Activated CD8-positive, alpha-beta memory T cell treated with anti-CD3 and anti-CD28 coated beads, Interleukin-2, amount 10 ng/mL, durations not matched to agents 7 days and 5 days (primary cell): ENCODE measurements at places on chromosomes 5 and 9. TPM values are rescaled to one million over a fixed set of nuclear protein-coding genes. Genes with fewer than 3 reads are reported as not detected.

- H3K4me3 ChIP-seq: no peak overlapping the region
- H3K27me3 ChIP-seq: peaks cover 2% of the 10 kb centered on the region
- H3K36me3 ChIP-seq: no peaks in the 10 kb centered on the region
- H3K4me1 ChIP-seq: no peaks in the 10 kb centered on the region
These were observed 8.0 kb upstream of the PALM2AKAP2 start for GRCh38 chr9:109771796-109772531.

Gene SHISAL2B
- not detected for total RNA-seq

DNA sequence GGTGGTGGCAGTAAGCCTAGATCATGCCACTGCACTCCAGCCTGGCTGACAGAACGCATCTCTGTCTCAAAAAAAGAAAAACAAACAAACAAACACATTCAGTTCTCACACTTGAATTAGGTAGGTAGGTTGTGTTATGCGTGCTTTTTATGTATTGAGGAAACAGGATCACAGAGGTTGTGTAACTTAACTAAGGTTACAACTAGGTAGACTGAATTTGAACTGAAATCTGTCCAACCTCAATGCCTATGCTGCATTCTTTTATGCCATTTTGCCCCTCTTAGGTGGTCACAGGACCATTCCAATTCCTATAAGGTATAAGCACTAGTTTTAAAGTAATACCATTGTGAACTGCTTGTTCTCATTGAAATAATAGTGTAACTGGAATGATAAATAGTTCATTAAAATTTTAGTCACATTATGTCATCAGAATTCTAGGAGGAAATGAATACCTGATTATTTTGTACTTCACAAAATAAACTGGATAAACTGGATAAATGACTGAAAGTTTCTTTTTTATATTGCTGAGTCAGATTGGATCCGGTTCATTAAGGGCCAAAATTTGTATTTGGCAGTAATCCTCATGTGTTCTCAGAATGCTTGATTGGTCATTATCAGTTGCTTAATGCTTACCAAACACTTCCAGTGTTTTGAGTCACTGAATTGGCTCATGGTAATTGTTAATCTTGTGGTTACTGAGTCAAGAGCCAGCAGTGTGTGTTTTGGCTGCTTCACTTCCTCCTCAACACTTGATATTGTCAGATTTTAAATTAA lies 7.1 kb downstream of the UBAP1 start:
- peaks cover 10% of the 10 kb centered on the region for H3K36me3 ChIP-seq
- peak; percentile 46 for DNase-seq
- no peak overlapping the region for H3K4me3 ChIP-seq
- peak overlapping the region; percentile 43 for H3K27ac ChIP-seq

Gene CKMT2
- total RNA-seq: not detected

- H3K4me1 ChIP-seq: no peaks in the 10 kb centered on the region
- no peak for DNase-seq
- H3K27ac ChIP-seq: no peak overlapping the region
- H3K27me3 ChIP-seq: no peaks in the 10 kb centered on the region
These were observed 42.1 kb downstream of the LRRC70 start for GRCh38 chr5:62620761-62621160.

DNA sequence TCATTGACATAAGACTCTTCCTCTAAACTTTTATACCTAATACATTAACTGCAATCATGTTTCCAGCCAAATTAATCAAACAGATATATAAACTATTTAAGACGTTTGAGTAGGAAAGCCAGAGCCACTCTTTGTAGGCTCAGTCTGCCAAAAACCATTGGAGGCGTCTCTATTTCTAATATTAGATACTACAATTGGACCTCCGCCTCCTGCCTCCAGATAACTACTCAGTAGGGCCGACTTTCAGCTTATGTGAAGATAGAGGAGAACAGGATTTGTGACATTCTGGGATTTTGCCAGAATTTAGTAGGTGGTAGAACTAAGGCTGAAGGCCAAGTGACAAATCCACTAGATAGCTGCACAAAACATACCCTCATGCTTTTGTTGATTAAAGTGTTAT lies 463.0 kb downstream of the CETN3 start:
- DNase-seq: no peak
- no peak overlapping the region for H3K4me3 ChIP-seq
- H3K27ac ChIP-seq: no peak overlapping the region
- H3K27me3 ChIP-seq: no peaks in the 10 kb centered on the region

Gene BTNL8
- total RNA-seq: not detected

DNA sequence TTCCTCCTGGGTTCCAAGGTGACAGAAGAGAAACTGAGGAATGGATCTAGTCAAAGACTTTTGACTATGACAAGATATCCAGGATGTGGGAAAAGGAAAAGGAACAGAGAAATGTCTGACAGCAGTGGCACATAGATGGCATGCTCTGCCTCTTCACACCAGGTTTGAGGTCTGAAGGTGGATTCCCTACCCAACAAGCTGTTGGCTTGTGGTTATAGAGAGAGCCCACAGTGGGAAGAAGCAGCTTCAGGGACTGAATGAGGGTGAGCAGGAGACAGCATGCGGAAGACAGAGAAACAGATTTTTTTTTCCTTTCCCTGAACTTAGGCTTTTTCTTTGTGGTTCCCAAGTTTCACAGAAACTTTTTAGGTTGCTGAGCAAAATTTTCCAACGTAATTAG lies 20.6 kb downstream of the IFNW1 start:
- no peak overlapping the region for H3K4me3 ChIP-seq
- H3K27me3 ChIP-seq: peaks cover 35% of the 10 kb centered on the region
- no peak overlapping the region for H3K27ac ChIP-seq
- DNase-seq: no peak
- no peaks in the 10 kb centered on the region for H3K36me3 ChIP-seq
- H3K4me1 ChIP-seq: peaks cover 10% of the 10 kb centered on the region

Gene IFNA2
- total RNA-seq: not detected

Gene NUTM2F
- total RNA-seq: not detected

GRCh38 chr5:138649775-138650174 lies 74.6 kb upstream of the HSPA9 start:
- peaks cover 94% of the 10 kb centered on the region for H3K27me3 ChIP-seq
- H3K4me3 ChIP-seq: no peak overlapping the region
- H3K4me1 ChIP-seq: peaks cover 15% of the 10 kb centered on the region
- H3K27ac ChIP-seq: no peak overlapping the region
- no peak for DNase-seq

Gene SPATA31D1
- total RNA-seq: not detected

GRCh38 chr9:93222890-93223259 lies 38.9 kb downstream of the WNK2 start:
- no peak overlapping the region for H3K4me3 ChIP-seq
- DNase-seq: no peak
- H3K27ac ChIP-seq: no peak overlapping the region
- H3K4me1 ChIP-seq: no peaks in the 10 kb centered on the region
- peaks cover 21% of the 10 kb centered on the region for H3K27me3 ChIP-seq

Gene LHX2
- total RNA-seq: not detected

DNA sequence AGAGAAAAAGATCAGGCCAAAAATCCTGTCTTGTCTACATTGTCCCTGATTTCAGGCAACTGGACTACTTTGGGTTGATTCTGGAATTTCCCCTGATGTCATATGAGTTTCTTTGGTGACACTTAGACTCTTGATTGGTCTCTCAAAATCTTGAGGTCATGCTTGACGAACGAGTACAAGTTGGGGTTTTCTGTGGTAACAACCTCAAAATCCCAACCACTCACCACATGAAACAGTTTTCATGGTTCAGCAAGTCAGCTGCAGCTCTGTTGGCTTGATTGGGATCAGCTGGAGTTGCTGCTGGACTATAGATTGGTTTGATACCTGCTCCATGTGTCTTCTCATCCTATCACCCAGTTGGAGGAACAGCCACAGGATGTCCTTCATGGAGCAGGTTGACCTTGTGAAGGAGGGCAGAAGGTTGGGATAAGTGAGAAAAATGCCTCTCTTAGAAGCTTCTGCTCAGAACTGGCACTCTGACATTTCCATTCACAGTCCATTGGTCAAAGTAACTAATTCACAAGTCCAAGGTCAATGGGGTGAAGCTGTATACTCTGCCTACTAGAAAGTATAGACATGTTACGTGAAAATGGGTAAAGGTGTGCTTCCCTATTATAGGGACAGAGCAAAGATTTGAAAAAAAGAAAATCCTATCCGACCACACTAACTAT lies 284.5 kb downstream of the SH3GL2 start:
- DNase-seq: no peak
- H3K27ac ChIP-seq: no peak overlapping the region
- H3K27me3 ChIP-seq: no peaks in the 10 kb centered on the region

DNA sequence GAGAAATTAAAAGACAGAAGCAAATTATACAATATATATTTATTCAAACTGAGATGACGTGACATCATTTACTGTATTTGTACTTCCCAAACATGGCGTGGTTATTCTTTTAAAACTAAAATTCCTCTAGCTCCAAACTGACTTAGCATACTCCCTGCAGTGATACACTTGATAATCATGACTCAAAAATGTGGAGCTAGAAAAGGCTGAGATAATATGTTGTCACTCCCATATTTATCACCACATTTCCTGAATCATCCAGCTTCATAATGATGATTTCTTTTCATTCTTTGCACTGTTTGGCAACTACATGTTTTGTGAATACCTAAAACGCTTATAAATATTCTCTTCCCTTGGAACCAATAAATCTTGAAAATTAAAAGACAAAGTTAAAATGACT lies 341.0 kb downstream of the EBF1 start:
- no peaks in the 10 kb centered on the region for H3K4me1 ChIP-seq
- no peak for DNase-seq
- H3K27me3 ChIP-seq: peaks cover 22% of the 10 kb centered on the region
- no peak overlapping the region for H3K4me3 ChIP-seq
- H3K27ac ChIP-seq: no peak overlapping the region

DNA sequence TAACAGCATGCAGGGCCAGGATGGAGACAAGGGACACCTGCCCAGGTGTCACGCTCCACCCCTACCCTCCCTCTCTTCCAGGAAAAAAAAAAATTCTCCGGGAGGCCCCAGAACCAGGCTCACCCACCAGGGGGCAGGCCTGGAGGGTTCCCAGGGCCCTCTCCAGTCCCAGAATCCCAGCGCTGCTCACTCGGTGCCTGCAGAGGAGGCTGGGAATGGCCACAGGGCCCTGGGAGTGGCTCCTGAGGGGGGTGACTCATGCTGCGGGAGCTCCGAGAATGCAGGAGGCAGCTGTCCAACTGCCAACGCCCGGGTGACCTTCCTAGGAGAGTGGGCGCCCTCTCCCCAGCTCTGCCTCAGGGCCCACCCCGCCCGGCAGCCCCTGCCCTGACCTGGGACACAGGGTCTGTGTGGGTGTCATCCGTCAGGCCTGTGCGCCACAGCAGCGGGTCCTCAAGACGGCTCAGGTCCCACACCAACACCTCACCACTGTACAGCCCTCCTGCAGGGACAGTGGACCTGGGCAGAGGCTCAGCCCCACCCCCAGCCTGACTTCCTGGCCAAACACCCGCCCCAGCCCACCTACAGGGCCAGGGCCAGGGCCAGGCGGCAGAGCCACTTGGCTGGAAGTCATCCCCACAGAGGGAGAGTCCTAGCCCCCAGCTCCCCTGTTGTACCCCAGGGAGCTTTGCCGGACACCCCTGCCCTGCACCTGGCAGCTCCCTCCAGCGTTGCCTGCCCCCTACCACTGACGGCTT lies 21.2 kb downstream of the DYNC2I2 start:
- H3K4me1 ChIP-seq: no peaks in the 10 kb centered on the region
- no peaks in the 10 kb centered on the region for H3K27me3 ChIP-seq
- DNase-seq: no peak
- H3K27ac ChIP-seq: no peak overlapping the region

DNA sequence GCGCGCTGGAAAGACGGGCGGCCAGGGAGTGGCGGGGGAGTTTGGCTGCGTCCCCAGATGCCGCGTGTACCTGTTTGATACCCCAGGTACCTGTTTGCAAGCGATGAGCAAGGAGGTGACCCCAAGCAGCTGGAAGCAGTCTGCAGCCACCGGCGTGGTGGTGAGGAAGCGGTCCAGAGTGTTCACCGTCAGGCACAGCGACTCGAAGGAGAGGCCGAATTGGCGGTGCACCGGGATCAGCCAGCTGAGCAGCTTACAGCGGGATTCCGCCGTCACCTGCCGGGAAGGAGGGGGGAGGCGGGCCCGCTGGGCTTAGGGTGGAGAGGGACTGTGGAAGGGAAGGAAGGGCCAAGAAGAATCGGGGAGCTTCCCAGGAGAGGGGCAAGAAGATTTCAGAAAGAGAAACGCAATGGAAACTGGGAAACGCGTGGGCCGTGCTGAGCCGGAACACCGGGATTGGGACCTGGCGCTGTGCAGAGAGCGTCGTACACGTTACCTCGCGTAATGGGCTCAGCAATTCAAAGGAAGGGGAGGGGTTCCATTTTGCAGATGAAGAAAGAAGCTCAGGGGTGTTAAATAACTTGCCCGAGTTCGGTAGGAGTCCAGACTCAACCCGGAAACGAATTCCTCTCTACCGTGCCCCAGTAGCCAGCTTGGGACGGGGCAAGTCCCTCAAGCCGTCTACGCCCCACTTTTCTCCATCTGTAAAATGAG lies 980 bp downstream of the CCNO start:
- peaks cover 1% of the 10 kb centered on the region for H3K36me3 ChIP-seq
- H3K27ac ChIP-seq: peak overlapping the region; percentile 36
- H3K27me3 ChIP-seq: peaks cover 79% of the 10 kb centered on the region
- peak overlapping the region; percentile 72 for H3K4me3 ChIP-seq

DNA sequence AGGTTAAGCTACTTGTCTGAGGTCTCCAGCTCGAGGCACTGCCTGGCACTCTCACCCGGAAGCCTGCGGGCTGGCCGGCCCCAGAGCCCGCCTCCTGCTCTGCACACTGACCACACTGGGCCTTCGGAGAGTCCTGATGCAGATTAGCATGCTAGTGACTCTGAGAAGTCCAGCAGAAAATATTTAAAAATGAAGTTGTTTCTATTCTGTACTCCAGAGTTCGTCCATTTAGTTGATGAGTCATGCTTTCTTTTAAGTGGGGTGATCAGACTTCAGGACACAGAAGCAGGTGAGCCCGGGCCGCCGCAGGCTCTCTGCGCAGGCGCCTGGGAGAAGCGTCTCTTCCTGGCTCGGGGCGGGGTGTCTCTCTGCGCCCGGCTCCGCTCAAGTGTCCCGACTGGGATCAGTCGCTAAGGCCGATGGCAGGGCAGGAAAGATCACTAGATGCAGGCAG lies 32.5 kb downstream of the FAM240B start:
- H3K27me3 ChIP-seq: peaks cover 10% of the 10 kb centered on the region
- DNase-seq: peak; percentile 53
- H3K4me1 ChIP-seq: no peaks in the 10 kb centered on the region
- no peak overlapping the region for H3K4me3 ChIP-seq
- no peaks in the 10 kb centered on the region for H3K36me3 ChIP-seq

DNA sequence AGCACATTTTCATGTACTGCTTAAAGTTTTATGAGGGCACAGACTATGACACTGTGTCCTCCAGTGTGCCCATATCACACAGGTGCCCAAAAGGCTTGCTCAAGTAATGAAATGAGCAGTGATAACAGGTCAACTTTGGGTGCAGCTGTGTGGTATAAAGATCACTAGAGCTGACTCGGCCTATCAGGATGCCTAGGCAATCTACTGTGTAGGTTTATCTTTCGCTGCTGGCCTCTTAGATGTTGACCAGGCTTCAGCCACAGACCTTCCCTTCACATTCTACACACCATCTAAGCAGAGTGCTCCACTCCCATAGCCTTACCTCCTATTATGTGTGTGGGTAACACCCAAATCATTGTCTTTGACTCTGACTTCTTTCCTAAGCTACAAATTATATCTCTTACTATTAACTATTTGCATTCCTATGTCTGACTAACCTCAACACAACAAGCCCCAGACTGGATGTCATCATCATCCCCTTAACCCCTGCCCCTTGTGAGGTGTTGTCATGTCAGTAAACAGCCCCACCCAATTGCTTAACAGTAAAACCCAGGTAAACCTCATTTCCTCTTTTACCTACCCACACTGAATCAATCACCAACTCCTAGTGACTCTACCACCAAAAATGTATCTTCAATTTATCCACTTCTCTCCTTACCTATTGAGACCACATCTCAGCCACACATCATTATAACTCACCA lies 2.5 kb downstream of the SREK1IP1 start:
- peaks cover 13% of the 10 kb centered on the region for H3K36me3 ChIP-seq
- peaks cover 32% of the 10 kb centered on the region for H3K4me1 ChIP-seq
- peak overlapping the region; percentile 43 for H3K27ac ChIP-seq
- no peak for DNase-seq
- no peaks in the 10 kb centered on the region for H3K27me3 ChIP-seq
- H3K4me3 ChIP-seq: no peak overlapping the region
